ENCODE measurements at places on chromosomes 1 and 21.

DNA sequence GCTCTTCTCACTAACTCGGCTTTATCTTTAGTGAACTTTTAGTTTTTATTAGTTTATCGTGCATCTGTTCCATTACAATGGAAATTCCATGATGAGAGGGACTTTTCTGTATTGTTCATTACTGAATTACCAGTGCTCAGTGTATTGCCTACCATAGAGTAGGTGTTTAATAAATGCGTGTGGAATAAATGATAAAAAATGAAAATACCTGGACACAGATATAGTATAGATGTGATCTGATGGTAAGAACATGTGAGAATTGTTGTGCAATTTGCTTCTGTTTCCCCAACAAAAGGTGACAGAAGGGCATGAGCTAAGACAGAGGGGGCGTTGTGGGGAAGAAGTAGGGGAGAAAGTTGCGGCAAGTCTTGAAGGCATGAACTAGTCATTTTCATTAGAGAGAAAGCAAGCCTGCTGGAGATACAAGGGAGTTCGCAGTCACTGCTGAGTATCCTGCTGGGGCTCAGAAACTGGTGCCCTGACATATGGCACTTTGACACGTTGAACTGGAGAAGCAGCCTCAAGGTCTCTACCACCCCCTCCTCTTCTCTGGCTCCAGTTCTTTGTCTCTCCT, 5.6 kb upstream of the COG2 start:
- DNase-seq, result no peak

- DNase-seq, result no peak
Measured at GRCh38 chr1:5753549-5754421, 238.4 kb downstream of the NPHP4 start.

DNA sequence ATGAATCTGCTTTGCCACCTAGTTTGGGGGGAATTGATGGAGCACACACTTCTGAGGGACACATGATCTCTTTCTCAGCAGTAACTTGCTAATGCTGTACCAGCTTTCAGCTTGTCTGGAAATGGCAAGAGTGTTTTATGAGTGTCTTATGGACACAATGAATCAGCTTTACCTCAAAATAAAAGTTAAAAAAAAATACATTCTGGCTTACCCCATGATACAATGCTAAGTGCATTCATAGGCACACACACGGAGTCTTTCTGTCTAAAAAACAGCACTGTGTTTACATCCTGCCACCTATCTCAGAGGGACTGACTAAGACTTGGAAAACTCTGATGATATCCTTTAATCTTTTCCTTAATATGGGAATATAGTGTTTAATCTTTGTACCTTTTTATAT, 455.5 kb upstream of the ADAMTS5 start:
- DNase-seq, result no peak

DNA sequence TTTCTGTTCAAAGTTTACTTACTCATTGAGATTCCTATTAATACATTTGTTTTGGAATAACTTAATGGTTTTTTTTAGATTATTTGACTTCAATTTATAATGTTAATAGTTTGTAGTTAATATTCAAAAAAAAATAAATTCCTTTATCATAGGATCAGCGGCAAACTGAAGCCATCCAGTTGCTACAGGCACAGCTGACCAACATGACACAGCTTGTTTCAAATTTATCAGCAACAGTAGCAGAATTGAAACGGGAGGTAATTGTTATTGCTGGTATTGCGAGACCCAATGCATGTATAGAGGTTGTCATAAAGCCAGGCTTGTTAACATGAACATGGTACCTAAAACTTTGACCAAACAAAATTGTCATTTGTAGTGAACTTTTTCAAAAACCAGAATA, 59.0 kb upstream of the FASLG start:
- no peak for DNase-seq
